Stromal cell of bone marrow (primary cell): ENCODE measurements at places on chromosomes 3 and 15.
A peak's percentile ranks its signal among the peaks of the same experiment; 100 is the strongest.

- DNase-seq = no peak
Measured at GRCh38 chr3:100189444-100189964, 71.3 kb upstream of the TBC1D23 start.

DNA sequence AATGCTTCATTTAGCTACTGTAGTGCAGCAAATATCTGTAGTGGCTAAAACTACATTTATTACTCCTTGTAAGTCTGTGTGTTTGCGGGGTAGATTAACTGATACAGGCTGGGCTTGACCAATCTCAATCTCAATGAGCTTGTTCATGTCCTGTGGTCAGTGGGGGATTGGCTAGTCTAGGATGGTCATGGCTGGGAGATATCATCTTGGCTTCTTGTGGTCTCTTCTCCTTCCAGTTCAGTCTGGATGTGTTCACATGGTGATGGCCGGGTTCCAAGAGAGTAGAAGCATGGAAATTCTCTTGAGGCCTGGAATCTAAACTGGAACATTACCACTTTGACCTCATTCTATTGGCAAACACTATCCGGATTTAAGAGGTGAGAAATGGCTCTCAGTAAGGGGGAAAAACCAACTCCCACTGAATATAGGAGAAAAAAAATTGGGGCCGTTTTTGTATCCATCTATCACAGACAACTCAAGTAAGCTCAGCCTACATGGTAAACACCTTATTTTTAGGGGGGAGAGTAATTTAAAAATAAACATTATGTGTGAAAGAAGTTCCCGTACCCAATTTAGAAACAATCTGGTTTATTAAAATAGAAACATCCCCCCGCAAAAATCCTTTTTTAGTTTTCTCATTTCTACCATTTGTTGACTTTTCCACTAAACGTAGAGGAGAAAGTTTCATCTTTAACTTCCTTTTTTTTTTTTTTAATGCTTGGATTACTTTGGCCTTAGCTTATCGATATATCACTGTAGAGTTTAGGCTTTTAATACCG, 284.9 kb upstream of the TBC1D5 start:
- peak; percentile 18 for DNase-seq

GRCh38 chr3:52034651-52035050, 21.7 kb downstream of the DUSP7 start:
- DNase-seq = no peak

DNA sequence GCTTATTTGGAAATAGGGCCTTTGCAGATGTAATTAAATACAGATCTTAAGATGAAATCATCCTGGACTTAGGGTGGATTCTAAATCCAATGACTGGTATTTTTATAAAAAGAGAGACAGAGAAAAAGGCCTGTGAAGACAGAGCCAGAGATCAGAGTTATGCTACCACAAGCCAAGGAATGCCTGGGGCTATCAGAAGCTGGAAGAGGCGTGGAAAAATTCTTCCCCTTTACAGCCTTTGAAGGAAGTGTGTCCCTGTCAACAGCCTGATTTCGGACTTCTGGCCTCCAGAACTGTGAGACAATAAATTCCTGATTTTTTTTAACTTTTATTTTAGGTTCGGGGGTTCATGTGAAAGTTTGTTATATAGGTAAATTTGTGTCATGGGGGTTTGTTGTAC, 154.1 kb upstream of the CADPS start:
- no peak for DNase-seq

DNA sequence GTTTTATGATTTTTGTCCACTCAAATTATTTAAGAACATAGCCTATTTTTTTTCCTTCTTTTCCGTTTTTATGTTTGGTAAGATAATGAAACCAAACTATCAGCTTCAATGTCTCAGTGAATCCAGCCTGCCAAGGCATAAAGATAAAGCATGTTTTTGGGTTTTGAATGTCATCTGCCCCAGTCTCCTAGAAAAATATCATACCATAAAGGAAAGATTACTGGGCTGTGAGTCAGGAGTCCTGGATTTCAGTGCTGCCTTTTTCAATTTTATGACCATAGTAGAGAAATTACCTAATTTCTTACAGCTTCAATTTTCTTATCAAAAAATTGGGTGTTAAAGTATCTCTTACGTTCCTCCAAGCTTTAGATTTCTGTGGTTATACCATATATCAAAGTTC, 87.5 kb downstream of the GAP43 start:
- DNase-seq = peak; percentile 48

DNA sequence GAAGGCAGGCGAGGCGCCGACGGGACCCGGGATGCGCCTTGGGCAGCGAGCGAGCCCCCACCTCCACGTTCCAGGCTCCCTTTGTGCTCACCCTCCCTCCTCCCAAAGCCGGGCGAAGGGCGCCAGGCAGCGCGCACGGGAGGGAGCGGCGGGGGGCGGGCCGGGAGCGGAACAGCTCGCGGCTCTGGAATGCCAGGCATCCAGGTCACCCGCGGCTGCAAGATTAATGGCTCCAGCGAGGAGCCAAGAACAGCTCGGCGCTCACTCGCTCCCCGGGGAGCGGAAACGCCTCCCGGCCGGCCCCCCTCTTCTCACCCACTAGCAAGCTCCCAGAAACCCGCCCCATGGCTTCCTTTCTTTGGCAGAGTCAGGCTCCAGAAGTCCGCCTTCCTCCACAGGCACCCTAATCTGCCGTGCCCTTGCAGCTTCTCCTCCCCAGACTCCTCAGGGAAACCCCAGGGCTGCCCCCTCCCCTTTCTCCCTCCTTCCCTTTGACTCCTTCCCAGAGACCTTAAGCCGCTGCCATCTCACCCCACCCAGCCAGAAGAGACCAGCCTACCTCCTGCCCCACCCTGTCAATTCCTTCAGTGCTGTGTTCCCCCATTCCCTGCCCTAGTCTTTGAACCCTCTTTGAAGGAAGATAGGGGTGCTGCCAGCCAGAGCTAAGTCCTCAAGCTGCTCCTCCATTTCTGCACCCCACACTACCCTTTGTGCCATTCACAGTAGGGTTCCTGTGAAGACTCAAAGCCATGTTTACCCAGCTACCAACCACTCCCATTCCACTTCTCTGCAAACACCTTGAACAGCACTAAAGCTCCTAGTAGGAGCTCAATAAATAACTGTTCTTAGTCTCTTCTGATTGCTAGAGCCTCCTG, 9.9 kb downstream of the AMOTL2 start:
- DNase-seq = peak; percentile 94

DNA sequence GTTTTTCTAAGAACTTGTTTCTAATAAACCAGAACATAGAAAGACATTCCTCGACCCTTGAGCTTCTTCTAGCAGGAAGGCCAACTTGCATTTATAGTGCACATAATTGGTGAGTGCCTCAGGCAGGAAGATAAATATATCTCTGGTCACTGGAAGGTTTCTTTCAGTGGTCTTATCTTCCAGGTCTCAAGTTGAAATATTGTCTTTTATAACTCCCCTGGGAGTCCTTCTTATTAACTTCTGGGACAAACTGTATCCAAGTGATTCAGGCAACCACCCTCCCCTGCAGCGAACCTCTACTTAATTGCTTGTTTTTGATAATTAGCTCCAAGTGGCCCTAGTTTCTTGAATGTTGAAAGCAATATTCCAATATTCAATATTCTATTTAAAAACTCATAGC, 346.8 kb upstream of the GOLIM4 start:
- DNase-seq = no peak

DNA sequence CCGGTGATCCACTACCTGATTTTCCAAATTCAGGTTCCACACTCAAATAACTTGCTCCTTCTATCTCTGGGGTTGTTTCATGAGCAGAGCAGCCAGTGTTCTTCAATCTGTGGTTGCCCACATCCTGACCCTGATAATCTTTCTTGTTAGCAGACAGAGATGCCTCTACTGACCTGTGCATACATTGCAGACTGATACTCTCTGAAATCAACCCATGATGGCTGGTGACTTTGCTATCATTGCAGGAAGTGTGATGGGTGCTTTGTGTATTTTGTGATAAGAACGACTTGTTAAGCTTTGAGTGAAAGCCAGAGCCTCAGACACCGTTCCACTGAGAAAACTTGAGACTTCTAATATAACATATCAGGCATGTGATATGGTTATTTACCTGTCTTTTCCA, 39.9 kb downstream of the GATM start:
- no peak for DNase-seq

- DNase-seq = no peak
Measured at GRCh38 chr3:152229692-152230091, 39.0 kb upstream of the MBNL1 start.

- no peak for DNase-seq
Measured at GRCh38 chr3:149977386-149977785, 6.7 kb upstream of the PFN2 start.

DNA sequence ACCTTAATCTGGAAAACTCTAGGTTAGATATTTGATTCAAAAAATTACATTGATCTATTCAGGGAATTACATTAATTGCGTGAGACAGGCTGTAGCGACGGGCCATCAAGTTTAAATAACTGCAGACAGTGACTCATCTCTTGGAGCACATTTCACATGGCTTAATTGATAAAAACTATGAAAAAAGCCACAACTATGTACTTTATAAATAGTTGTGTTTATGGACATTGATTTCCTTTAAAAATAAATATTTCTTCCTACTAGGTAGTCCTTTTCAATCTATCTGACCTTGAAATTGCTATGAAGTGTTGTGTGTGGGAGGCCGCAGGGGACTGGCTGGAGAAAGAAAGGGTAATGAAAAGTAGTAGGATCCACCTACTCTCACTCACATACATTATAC, 157.8 kb downstream of the IL1RAP start:
- no peak for DNase-seq

GRCh38 chr15:41396111-41396510, 6.2 kb downstream of the NDUFAF1 start:
- DNase-seq = no peak

GRCh38 chr3:123778991-123779622, 105.0 kb downstream of the MYLK start:
- DNase-seq = no peak

DNA sequence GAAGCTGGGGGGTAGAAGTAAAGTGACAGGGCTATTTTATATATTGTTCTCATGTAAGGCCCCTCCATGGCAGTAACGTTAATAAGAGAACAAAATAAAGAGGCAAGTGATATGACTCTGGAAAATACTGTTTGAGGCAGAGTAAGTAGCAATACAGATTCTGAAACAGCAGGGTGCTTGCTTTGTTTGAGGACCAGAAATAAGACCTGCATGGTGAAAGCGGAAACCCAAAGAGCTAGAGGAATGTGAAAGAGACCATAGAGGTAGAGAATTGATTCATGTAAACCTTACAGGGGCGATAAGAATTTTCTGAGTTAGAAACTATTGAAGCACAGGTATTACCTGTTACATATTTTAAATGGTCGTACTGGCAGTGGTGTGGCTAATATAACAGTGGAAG, 1517.1 kb downstream of the SI start:
- DNase-seq = no peak

- DNase-seq = no peak
Measured at GRCh38 chr3:141049681-141050080, 1.5 kb upstream of the SPSB4 start.

GRCh38 chr3:59783468-59783988, 733.7 kb upstream of the CFAP20DC start:
- no peak for DNase-seq

- no peak for DNase-seq
Measured at GRCh38 chr15:61989667-61990066, 70.6 kb downstream of the VPS13C start.

DNA sequence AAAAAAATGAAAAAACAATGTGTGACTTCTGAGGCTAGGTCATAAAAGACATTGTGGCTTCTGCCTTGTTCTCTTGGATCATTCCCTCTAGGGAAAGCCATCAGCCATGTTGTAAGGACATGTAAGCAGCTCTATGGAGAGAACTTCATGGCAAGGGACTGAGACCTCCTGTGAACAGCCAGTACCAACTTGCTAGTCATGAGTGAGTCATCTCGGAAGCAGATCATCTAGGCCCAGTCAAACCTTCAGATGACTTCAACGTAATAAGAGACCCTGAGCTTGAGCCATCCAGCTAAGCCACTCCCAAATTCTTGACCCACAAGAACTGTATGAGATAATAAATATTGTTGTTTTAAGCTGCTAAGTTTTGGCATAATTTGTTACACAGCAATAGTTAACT, 4.9 kb downstream of the MON1A start:
- peak; percentile 66 for DNase-seq

DNA sequence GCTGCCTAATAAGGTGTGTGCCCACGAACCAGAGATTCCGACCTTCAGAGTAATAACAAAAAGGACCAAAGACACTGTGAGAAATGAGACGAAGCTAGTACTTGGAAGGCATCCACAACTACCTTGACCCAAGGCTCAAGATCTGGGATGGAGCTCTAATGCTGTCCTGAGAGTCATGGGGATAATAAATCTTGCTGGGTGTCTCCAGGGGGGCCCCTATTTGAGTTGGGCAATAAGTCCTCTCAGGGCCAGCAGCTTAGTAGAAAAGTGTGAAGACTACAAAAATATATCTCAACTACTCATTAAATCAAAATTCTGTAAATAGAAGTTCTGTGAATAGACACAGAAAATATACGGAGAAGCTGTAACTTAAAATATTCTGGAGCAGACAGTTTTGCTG, 2.9 kb upstream of the NDN start:
- DNase-seq = no peak

GRCh38 chr3:182028081-182028480, 316.4 kb downstream of the SOX2 start:
- DNase-seq = no peak

DNA sequence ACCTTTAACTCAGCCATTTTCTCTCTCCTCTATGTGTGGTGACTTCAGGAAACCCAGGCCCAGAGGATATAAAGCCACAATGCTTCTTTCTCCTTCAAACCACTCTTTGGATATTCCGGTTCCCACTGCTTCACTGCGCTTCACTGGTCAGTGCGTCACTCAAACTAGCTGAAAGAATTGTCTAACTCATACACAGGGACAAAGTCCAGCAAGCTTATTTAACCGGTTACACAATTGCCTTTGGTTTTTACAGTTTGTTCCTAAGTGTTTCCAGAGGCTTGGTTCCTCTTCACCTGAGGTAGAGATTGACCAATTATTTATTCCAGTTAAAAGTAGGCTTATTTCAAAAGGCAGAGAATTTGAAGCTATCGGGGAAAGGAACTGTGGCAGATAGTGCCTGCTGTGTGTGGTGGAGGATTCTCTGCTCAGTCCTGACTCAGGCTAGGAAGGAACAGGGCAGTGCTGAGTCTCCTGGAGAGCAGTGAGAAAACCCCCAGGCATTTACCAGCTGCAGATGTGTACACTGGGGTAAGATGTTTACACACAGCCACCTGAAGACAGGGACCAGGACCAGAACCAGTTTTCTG, at the start of gene HGD:
TSS of gene HGD (minus strand) at position 145 of the 587 bp plus-strand sequence. CDS start at position 17, 128 bp downstream.
- no peak for DNase-seq

- DNase-seq = no peak
Measured at GRCh38 chr3:38755130-38755529, 60.9 kb downstream of the SCN10A start.
